ENCODE measurements at places on chromosomes 1 and 21.
A peak's percentile ranks its signal among the peaks of the same experiment; 100 is the strongest.

DNA sequence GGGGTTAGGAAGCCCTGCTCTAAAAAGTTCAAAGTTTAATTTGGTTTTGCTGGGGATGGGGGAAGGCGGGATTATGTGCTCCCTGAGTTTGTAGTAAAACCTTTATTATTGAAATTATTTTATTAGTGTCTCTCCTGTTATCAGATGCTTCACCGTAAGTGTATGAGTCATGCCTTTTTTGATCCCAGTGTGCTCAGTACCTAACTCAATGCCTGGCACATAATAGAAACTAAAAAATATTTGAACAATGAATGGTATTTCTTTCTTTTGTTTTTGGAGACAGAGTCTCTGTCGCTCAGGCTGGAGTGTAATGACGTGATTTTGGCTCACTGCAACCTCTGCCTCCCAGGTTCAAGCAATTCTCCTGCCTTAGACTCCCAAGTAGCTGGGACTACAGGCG, 6.4 kb downstream of the SNRPE start:
- no peaks in the 10 kb centered on the region for H3K27me3 ChIP-seq
- H3K36me3 ChIP-seq: peaks cover 48% of the 10 kb centered on the region
- H3K4me1 ChIP-seq: peaks cover 3% of the 10 kb centered on the region
- no peak for DNase-seq

DNA sequence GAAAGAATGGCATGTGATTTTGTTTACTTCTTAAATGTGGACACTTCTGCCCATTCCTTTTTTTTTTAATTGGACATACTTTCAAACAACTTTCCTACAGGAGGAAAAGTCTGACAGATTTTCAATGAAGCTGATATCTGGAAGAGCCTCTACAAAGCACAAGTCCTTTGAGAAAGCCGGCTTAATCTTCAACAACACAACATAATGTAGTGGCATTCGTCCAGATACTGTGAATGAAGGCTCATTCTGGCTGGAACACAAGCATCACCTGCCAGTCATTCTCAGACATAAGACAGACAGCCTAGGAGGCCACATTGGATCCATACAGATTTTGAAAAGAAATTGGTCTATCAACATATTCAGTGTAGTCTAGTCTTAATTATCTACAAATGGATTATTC, 4.9 kb downstream of the OTUD7B start:
- H3K4me1 ChIP-seq: peaks cover 11% of the 10 kb centered on the region
- H3K27me3 ChIP-seq: peaks cover 58% of the 10 kb centered on the region
- H3K36me3 ChIP-seq: no peaks in the 10 kb centered on the region
- no peak overlapping the region for H3K27ac ChIP-seq

DNA sequence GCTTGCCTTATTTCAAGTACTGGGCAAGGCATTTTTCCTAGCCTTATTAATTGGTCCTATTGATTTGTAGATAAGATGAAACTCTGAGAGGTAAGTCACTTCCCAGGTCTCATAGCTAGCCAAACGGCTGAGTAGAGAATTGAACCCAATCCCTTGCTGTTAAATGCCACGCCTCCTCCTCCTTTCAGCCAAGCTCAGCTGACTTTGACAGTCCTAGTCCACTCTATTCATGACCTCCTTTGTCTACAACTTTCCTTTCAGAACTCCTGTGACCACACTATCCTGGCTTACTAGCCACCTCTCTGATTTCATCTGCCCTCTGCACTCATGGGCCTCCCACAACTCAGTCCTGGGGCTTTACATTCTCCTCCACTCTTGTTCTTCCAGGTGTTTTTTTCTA, 3.9 kb upstream of the NGF start:
- peaks cover 37% of the 10 kb centered on the region for H3K27me3 ChIP-seq
- no peak for DNase-seq
- H3K36me3 ChIP-seq: no peaks in the 10 kb centered on the region
- H3K4me3 ChIP-seq: no peak overlapping the region
- H3K27ac ChIP-seq: no peak overlapping the region

DNA sequence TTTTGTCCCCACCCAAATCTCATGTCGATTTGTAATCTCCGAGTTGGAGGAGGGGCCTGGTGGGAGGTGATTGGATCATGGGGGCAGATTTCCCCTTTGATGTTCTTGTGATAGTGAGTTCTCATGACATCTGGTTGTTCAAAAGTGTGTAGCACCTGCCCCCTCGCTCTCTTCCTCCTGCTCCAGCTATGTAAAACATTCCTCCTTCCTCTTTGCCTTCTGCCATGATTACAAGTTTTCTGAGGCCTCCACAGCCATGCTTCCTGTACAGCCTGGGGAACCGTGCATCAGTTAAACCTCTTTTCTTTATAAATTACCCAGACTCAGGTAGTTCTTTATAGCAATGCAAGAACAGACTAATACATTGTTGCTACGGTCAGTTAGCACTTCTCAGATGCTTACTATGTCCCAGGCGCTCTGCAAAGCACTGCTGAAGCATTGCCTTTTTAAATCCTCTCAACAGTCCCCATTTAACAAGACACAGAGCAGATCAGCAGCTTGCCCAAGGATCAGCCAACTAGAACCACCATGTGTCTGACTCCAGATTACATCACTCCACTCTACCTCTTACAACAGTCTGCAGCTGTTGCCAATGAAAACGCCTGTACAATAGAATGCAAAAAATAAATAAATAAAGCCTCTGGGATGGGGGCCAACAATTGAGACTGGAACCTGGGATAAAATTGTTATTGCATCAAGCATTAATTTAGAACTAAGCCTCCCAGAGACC, 52.4 kb upstream of the USP1 start:
- H3K4me1 ChIP-seq: no peaks in the 10 kb centered on the region
- no peak overlapping the region for H3K4me3 ChIP-seq
- DNase-seq: no peak
- H3K27ac ChIP-seq: no peak overlapping the region
- no peaks in the 10 kb centered on the region for H3K27me3 ChIP-seq
- H3K36me3 ChIP-seq: no peaks in the 10 kb centered on the region

GRCh38 chr1:166307261-166308188, 140.7 kb upstream of the FAM78B start:
- no peak for DNase-seq
- H3K27ac ChIP-seq: no peak overlapping the region
- H3K4me1 ChIP-seq: no peaks in the 10 kb centered on the region
- H3K4me3 ChIP-seq: no peak overlapping the region
- no peaks in the 10 kb centered on the region for H3K27me3 ChIP-seq

DNA sequence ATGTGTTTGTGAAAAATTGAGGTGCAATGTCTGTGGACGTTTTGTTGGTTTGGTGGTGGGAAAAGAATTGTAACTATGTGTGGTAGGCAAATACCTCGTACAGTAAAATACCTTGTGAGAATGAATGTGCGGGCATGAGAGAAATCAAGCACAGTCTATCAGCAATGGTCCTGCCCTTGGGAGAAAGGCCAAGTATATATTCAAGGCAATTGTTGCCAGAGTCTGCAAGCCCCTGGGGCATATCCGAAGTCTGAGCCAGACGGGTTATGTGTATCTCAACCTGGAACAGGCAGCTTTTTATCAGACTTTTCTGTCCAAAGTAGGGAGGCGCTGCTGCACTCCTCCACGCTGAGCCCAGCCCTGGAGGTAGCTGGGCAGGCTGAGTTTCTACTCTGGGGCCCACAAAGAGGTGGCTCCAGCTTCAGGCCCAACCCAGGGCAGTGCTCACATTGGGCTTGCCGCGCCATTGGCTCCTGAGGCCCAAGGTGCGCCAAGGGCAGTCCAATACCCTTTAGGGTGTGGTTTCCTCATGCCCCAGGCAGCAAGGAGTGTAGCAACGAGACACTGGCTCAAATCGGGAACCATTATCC, 9.4 kb upstream of the GNL2 start:
- peaks cover 14% of the 10 kb centered on the region for H3K27me3 ChIP-seq
- no peak overlapping the region for H3K4me3 ChIP-seq
- no peak overlapping the region for H3K27ac ChIP-seq
- no peaks in the 10 kb centered on the region for H3K36me3 ChIP-seq

DNA sequence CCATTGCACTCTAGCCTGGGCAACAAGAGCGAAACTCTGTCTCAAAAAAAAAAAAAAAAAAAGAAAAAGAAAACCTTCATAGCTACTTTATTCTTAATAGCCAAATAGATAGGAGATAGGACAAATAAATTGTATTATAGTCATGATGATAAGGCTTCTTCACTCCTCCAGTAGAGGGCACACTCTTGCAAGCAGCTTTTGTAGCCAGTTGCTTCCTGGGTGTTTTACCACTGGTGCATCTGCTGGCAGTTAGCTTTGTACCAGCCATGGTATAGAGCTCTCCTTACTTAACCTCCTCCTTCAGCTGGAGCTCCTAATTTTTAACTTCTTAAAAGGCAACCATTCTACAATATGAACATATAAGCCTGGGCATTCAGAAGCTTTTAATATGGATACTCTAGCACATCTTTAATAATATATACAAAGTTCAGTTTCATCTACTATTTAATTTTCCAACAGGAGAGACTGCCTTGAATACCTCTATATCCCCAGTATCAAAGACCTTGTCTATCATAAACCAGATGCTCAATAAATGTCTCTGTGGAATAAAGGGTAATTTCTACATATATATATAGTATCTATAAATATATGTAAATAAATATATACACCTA, 35.8 kb downstream of the EVI5 start:
- H3K4me3 ChIP-seq: no peak overlapping the region
- no peak overlapping the region for H3K27ac ChIP-seq
- DNase-seq: peak; percentile 30
- no peaks in the 10 kb centered on the region for H3K4me1 ChIP-seq

DNA sequence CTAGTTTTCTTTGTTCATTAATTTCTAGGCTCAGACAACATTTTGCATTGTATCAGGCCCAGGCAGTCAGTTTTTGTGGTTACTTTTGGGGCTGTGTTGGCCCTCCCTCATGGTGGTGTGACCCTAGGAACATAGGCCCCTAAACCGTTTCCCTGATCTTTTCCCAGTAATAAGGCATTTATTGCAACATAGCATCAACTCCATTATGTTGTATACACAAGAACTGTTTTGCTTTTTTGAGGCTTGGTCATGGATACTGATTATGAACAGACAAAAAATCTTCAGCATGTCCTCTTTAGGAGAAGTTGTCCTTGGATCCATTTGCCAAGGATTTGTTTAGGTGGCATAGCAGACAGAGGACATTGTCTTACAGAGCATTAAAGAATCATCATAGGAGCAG, 10.3 kb downstream of the B3GALT2 start:
- H3K4me1 ChIP-seq: no peaks in the 10 kb centered on the region
- no peak overlapping the region for H3K27ac ChIP-seq
- H3K36me3 ChIP-seq: peaks cover 6% of the 10 kb centered on the region
- no peak overlapping the region for H3K4me3 ChIP-seq

- H3K27ac ChIP-seq: no peak overlapping the region
- no peaks in the 10 kb centered on the region for H3K4me1 ChIP-seq
- no peak overlapping the region for H3K4me3 ChIP-seq
- no peaks in the 10 kb centered on the region for H3K36me3 ChIP-seq
- no peak for DNase-seq
- H3K27me3 ChIP-seq: no peaks in the 10 kb centered on the region
Observed at GRCh38 chr1:53335661-53336060, 7.8 kb upstream of the LRP8 start.

GRCh38 chr1:43058056-43058455, 99.4 kb upstream of the SLC2A1 start:
- no peak for DNase-seq
- no peak overlapping the region for H3K27ac ChIP-seq
- H3K4me1 ChIP-seq: peaks cover 9% of the 10 kb centered on the region
- no peaks in the 10 kb centered on the region for H3K27me3 ChIP-seq
- H3K36me3 ChIP-seq: no peaks in the 10 kb centered on the region

- no peak for DNase-seq
- H3K4me3 ChIP-seq: no peak overlapping the region
- peaks cover 4% of the 10 kb centered on the region for H3K4me1 ChIP-seq
- no peak overlapping the region for H3K27ac ChIP-seq
Observed at GRCh38 chr1:9350013-9350908, 57.6 kb downstream of the SPSB1 start.

- DNase-seq: no peak
- H3K27ac ChIP-seq: no peak overlapping the region
- no peaks in the 10 kb centered on the region for H3K36me3 ChIP-seq
- no peak overlapping the region for H3K4me3 ChIP-seq
- H3K27me3 ChIP-seq: no peaks in the 10 kb centered on the region
Observed at GRCh38 chr1:92748138-92748537, 36.8 kb downstream of the EVI5 start.

GRCh38 chr1:105636052-105636451, 1420.4 kb upstream of the PRMT6 start:
- H3K27me3 ChIP-seq: no peaks in the 10 kb centered on the region
- no peak overlapping the region for H3K4me3 ChIP-seq
- no peak for DNase-seq
- H3K4me1 ChIP-seq: no peaks in the 10 kb centered on the region
